ENCODE measurements at places on chromosomes 2 and 18.

GRCh38 chr2:101961338-101962191 lies 30.2 kb upstream of the IL1R2 start:
- no peak for DNase-seq

DNA sequence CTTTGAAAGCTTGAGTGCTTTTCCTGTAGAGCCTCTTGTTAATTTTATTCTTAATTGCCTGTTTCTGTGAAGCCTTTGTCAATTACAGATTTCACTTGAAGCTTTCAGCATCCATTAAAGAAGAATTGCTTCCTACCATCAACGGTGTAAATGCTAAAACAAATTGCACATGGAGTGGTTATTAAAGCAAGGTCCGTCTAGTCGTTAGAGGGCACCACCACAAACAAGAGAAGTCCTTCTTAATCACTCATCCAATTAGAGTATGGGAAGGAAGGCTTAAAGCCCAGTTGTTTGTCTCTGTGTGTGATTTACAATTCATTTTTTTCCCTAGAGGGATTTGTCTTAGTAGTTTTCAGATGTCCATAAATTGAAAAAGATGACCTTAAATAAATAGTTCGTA lies 1.6 kb downstream of the KCNJ3 start:
- no peak for DNase-seq

GRCh38 chr2:24913911-24914310 lies 6.1 kb downstream of the ADCY3 start:
- DNase-seq = no peak

- DNase-seq = no peak
Measured at GRCh38 chr2:232268636-232269165, 109.8 kb upstream of the ALPP start.

DNA sequence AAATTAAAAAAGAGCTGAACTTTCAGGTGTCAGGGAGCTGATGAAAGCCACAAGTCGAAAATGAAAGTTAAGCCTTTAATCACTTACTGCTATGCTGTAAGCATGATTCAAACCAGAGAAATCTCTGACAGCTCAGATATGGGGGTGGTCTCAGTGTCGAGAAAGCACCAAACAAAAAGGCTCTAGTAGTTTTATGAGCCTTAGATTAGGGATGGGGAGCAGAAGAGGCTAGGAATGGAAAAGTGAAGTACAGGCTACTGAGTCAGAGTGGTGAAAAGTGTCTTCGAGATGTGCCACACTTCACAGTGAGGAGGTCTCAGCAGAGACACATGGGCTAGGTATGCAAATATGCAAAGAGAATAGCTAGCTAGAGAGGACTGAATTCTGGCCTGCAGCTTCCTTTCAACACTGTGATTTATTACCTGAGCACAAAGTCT lies 482.2 kb downstream of the SPAG16 start:
- DNase-seq = no peak

- DNase-seq = no peak
Measured at GRCh38 chr18:22177327-22177871, 8.0 kb downstream of the GATA6 start.

DNA sequence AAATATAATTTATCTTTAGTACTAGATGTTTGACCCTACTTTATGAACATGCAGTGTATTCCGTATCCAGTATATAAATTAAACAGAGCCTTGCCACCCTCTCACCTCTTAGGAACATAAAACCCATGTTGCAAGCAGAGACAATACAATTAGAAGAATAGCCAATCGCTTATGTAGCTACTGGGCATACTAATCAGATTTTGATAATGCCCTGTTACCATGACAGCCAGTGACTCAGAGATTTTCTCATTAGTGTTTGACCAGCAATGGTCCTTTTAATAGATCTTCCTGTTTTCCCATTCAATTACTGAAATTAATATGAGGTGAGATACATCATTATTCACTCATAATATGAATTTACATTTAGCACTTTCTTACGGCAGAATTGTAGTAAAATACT lies 547.3 kb upstream of the VWC2L start:
- DNase-seq = no peak
